ENCODE measurements at places on chromosomes 1 and 21. TPM values are rescaled to one million over a fixed set of nuclear protein-coding genes. Genes with fewer than 3 reads are reported as not detected.
A peak's percentile ranks its signal among the peaks of the same experiment; 100 is the strongest.

- H3K27ac ChIP-seq, result no peak overlapping the region
- no peak for DNase-seq
- no peak overlapping the region for H3K4me3 ChIP-seq
- no peaks in the 10 kb centered on the region for H3K27me3 ChIP-seq
- H3K36me3 ChIP-seq, result no peaks in the 10 kb centered on the region
- H3K4me1 ChIP-seq, result peaks cover 16% of the 10 kb centered on the region
Observed at GRCh38 chr1:213333121-213333520, 282.1 kb downstream of the RPS6KC1 start.

DNA sequence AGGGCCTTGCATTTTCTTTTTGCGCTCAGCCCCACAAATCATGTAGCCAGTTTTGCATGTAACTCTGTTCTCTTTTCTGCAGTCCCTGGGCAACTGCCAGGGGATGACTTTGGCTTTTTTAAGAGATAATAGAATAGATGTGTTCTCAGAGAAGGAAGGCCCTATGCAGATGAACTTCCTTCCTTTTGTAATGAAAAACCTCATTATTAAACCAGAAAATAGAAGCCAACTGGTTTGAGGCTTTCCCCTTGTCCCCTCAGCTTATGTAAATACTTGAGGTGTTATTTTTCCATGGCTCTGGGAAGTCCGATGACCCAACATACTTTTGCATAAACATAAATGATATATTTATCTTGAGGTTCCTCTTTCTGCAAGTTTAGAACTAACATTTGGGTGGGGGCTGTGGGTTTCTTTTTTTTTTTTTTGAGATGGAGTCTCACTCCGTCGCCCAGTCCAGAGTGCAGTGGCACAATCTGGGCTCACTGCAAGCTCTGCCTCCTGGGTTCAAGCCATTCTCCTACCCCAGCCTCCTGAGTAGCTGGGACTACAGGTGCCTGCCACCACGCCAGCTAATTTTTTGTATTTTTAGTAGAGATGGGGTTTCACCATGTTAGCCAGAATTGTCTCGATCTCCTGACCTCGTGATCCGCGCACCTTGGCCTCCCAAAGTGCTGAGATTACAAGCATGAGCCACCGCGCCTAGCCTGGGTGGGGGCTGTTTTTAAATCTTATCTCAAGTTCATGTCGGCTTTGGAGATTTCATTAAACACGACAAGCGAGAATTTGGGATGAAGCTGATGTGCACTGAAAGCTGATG is 14.4 kb upstream of the FCRL5 start:
- peak; percentile 21 for DNase-seq
- no peaks in the 10 kb centered on the region for H3K36me3 ChIP-seq
- peaks cover 16% of the 10 kb centered on the region for H3K27me3 ChIP-seq

GRCh38 chr1:54403808-54404261 is 2.4 kb downstream of the SSBP3 start:
- H3K4me3 ChIP-seq, result no peak overlapping the region
- peak; percentile 32 for DNase-seq
- no peaks in the 10 kb centered on the region for H3K27me3 ChIP-seq
- H3K27ac ChIP-seq, result no peak overlapping the region

- H3K27me3 ChIP-seq, result peaks cover 56% of the 10 kb centered on the region
- no peak for DNase-seq
- no peak overlapping the region for H3K4me3 ChIP-seq
- no peak overlapping the region for H3K27ac ChIP-seq
Observed at GRCh38 chr1:10794724-10795275, 1.6 kb downstream of the CASZ1 start.

- DNase-seq, result no peak
- no peak overlapping the region for H3K27ac ChIP-seq
- H3K4me3 ChIP-seq, result no peak overlapping the region
- no peaks in the 10 kb centered on the region for H3K36me3 ChIP-seq
Observed at GRCh38 chr1:188668083-188668482, 1809.6 kb downstream of the BRINP3 start.

DNA sequence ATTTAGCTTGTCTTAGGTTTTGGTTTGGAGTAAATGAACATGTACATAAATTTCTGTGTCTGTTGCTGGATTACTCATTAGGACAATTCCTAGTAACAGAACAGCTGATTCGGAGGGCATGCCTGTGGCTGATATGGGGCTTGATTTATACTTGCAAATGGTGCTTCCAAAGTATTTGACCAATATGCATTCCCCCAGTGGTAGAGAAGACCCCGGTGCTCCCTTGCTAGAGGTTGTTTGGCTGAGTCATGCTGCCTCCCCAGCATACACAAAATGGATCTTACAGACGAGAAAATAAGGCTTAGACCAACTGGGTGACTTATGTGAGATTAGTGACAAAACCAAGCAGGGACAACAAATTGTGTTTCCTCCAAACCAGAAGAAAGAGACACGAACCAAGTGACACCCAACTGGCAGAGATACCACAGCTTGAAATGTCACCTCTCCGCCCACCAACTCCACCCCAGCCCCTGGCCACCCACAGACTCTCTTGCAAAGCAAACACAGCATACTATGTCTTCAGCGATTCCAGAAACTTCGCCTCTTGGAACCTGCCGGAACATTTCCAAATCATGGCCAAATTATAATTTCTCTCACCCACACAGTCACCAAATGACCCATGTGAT is 75.9 kb upstream of the ETS2 start:
- peaks cover 11% of the 10 kb centered on the region for H3K4me1 ChIP-seq
- DNase-seq, result no peak
- H3K4me3 ChIP-seq, result no peak overlapping the region
- no peaks in the 10 kb centered on the region for H3K27me3 ChIP-seq
- H3K27ac ChIP-seq, result no peak overlapping the region

GRCh38 chr1:67522001-67522441 is 91.8 kb upstream of the SERBP1 start:
- H3K27me3 ChIP-seq, result no peaks in the 10 kb centered on the region
- H3K27ac ChIP-seq, result no peak overlapping the region
- no peak overlapping the region for H3K4me3 ChIP-seq
- H3K36me3 ChIP-seq, result no peaks in the 10 kb centered on the region
- DNase-seq, result no peak

DNA sequence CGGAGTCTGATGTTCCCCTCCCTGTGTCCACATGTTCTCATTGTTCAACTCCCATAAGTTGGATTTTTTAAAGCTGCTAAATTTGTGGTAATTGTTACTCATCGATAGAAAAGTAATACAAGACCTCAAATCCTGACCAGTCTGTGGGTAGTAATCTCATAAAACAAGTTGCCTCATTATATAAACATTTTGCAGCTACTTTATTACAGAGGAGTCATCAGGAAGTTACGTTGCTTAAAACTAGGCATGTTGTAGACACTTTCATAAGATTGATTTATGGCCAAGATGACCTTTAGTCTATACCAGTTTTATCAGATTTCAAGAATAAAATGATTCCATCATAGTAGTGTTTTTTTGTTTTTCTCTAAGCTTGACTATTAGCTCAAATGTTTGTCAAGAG is 208.8 kb downstream of the GIPC2 start:
- H3K4me3 ChIP-seq, result no peak overlapping the region
- H3K36me3 ChIP-seq, result no peaks in the 10 kb centered on the region
- no peaks in the 10 kb centered on the region for H3K4me1 ChIP-seq
- H3K27ac ChIP-seq, result no peak overlapping the region
- no peaks in the 10 kb centered on the region for H3K27me3 ChIP-seq

DNA sequence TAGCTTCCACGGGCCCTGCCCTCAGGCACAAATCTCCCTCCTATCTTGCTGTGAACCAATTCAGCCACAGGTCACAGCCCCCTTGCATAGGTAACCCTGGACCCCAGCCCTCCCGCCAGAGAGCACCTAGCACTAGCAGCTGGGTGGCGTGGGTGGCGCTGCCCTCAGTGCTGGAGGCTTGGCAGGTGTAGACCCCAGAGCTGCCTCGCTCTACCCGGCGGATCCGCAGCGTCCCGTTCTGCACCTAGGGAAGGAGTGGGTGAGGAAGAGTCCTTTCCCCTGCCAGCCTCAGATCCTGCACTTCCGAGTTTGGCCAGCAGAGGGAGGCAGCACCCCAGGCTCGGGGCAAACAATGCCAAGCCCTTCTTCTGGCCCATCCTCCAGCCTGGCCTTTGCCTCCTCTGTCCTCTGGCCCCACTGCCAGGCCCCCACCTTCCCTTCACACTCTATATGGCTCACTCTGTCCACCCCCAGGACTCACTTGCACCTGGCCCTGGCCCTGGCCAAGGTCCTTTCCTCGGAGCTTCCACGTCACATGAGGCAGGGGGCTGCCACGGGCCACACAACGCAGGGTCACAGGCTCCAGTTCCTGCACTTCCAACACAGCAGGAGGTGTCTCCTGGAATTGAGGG is 9.0 kb downstream of the IGSF9 start:
- no peak overlapping the region for H3K4me3 ChIP-seq
- peak; percentile 69 for DNase-seq
- no peak overlapping the region for H3K27ac ChIP-seq
- H3K27me3 ChIP-seq, result no peaks in the 10 kb centered on the region
- H3K4me1 ChIP-seq, result peaks cover 40% of the 10 kb centered on the region

DNA sequence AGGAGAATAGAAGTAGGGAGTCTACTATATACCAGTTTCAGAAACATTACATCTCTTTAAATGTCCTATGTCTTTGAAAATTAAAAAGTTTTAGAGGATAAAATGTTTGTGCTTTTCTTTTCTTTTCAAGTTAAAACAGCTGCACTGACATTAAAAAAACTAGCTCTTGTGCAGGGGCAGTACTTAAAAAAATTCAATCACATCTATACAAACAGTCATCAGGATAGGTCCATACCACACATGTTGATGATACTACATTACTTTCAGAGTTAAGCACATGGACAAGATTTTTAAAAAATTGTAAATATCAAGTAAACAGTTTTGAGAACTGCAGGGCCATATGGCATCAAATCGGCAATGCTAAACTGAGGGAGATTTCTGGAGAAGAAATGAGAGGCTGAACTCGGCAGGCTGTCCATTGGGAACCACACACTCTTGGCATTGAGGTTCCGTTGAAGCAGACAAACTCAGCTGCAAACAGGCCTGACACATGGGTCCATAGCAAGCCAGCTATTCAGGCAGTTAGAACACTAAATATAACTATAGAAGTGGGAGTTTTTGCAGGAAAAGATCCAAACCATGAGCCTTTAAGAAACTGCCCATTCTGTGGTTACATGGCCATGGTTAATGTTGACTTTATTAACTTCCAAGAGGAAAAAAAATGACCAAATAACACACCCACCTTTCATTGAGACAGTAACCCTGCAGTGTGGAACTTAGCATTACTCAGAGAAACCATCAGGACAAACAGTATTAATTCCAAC is 84.5 kb upstream of the BCL10 start:
- no peak for DNase-seq
- no peaks in the 10 kb centered on the region for H3K27me3 ChIP-seq
- H3K36me3 ChIP-seq, result no peaks in the 10 kb centered on the region
- H3K4me3 ChIP-seq, result no peak overlapping the region

- DNase-seq, result no peak
- no peaks in the 10 kb centered on the region for H3K36me3 ChIP-seq
- no peaks in the 10 kb centered on the region for H3K27me3 ChIP-seq
Observed at GRCh38 chr21:28283641-28284490, 708.8 kb downstream of the LTN1 start.

LAPTM5 gene
- polyA plus RNA-seq, result 1,706 TPM

LENEP gene
- not detected for polyA plus RNA-seq

RBP7 gene
- polyA plus RNA-seq, result 340 TPM
